ENCODE measurements at places on chromosomes 5 and 9. TPM values are rescaled to one million over a fixed set of nuclear protein-coding genes. Genes with fewer than 3 reads are reported as not detected.

- H3K4me1 ChIP-seq, result no peaks in the 10 kb centered on the region
- H3K36me3 ChIP-seq, result no peaks in the 10 kb centered on the region
- H3K4me3 ChIP-seq, result no peak overlapping the region
- no peak overlapping the region for H3K27ac ChIP-seq
- H3K27me3 ChIP-seq, result no peaks in the 10 kb centered on the region
Observed at GRCh38 chr5:106321242-106321641, 1349.5 kb downstream of the EFNA5 start.

- H3K4me1 ChIP-seq, result no peaks in the 10 kb centered on the region
- H3K27me3 ChIP-seq, result no peaks in the 10 kb centered on the region
- no peak overlapping the region for H3K4me3 ChIP-seq
- no peak overlapping the region for H3K27ac ChIP-seq
- H3K36me3 ChIP-seq, result no peaks in the 10 kb centered on the region
- DNase-seq, result no peak
Observed at GRCh38 chr9:18756712-18757125, 276.3 kb downstream of the SAXO1 start.

DNA sequence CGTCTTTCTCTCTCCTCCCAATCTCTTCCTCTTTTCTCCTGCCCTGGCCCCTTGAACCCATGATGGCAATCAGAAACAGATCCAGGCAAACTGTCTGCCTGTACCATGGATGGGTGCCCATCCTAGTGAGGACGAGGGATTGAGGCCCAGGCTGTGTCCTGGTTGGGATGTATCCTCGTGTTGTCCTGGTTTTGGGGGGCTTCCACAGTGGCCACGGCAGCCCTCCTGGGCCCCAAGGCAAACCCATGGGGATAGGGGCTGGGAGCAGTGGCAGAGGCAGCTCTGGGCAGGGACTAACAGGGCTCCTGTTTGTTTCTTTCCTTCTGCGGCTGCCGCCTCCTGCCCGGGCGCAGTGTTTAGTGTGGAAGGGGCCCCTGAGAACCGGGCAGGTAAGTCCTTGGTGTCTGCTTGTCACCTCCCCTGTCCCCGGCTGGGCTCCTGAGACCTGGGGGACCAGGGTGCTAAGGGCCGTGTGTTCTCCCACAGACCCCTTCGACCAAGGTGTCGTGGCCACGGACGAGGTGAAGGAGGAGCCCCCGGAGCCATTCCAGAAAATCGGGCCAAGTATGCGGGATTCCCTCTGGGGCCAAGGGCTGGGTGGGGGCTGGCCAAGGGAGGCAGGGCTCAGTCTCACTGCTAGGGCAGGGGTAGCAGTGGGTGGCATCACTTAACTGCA is 70.0 kb downstream of the AMBP start:
- DNase-seq, result no peak
- H3K27ac ChIP-seq, result no peak overlapping the region
- H3K27me3 ChIP-seq, result no peaks in the 10 kb centered on the region
- H3K36me3 ChIP-seq, result no peaks in the 10 kb centered on the region

DNA sequence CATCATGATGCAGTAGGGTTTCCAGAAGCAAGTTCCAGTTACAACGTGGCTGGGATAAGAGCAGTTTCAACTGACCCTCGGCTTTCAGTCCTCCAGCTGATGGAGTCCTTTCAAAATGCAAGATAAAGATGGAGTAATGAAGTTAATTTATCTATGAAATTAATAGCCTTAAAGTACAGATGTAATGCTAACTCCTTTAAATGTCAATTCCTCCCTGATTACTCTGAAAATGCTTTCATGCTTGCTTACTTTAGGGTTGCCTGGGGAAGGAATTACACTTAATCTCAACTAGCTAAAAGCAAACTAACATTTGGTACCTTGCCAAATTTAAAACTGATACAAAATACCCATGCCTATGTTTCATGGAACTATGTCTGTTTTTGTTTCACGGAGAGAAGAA is 178.4 kb downstream of the KIAA0825 start:
- no peaks in the 10 kb centered on the region for H3K27me3 ChIP-seq
- H3K36me3 ChIP-seq, result no peaks in the 10 kb centered on the region
- H3K4me3 ChIP-seq, result no peak overlapping the region
- no peaks in the 10 kb centered on the region for H3K4me1 ChIP-seq

DNA sequence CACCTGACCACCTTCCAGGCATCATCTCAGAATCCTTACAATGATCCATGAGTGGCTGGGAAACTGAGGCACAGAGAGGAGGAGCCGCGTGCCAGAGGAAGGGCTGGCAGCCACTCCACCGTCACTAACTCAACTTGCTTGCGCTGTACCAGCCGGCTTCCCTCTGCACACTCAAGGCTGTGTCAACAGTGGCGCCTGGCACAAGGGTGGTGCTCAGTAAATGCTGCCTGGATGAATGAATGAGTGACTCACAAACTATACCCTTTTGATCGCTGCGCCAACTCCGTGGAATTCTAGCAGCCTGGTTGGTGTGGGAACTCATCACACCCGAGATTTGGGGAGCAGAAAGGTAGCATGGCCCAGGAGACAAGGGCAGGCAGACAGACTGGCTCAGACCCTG is 21.9 kb downstream of the PRRX2 start:
- no peak overlapping the region for H3K4me3 ChIP-seq
- DNase-seq, result no peak
- no peaks in the 10 kb centered on the region for H3K36me3 ChIP-seq
- no peak overlapping the region for H3K27ac ChIP-seq
- H3K4me1 ChIP-seq, result no peaks in the 10 kb centered on the region
- H3K27me3 ChIP-seq, result no peaks in the 10 kb centered on the region

DNA sequence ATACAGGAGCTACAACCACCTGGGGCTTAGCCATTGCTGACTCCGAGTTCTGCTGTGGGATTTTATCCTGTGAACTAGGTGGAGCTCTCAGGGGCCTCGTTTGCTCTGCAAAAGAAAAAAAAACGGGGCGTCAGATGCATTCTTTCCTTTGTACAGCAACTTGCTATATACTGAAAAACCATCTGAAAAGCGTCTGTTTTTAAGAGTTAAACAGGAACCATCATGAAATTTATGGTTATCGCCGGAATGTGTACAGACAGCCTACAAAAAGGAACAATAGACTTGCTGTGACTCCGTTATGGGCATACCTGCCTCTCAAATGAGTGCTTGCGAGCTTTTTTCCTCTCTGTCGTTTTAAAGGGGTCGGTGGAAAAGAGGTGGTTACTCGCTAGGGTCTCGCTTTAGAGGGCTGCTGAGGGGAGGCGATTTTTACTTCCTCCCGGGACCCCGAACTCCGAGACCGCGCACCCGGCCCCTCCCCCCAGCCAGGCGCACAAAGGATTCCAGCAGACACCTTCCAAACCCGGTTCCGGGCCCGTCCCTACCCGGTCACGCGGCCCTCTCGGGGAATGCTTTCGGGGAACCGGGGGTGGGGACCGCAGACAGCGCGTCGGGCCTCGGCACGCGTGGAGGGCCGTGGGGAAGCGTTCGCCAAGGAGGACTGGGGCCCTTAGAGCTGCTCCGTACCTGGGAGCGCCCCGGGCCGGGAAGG is 826 bp downstream of the PAIP1 start:
- peak overlapping the region; percentile 78 for H3K4me3 ChIP-seq
- no peaks in the 10 kb centered on the region for H3K36me3 ChIP-seq
- peak overlapping the region; percentile 93 for H3K27ac ChIP-seq
- DNase-seq, result peak; percentile 44
- no peaks in the 10 kb centered on the region for H3K27me3 ChIP-seq

DNA sequence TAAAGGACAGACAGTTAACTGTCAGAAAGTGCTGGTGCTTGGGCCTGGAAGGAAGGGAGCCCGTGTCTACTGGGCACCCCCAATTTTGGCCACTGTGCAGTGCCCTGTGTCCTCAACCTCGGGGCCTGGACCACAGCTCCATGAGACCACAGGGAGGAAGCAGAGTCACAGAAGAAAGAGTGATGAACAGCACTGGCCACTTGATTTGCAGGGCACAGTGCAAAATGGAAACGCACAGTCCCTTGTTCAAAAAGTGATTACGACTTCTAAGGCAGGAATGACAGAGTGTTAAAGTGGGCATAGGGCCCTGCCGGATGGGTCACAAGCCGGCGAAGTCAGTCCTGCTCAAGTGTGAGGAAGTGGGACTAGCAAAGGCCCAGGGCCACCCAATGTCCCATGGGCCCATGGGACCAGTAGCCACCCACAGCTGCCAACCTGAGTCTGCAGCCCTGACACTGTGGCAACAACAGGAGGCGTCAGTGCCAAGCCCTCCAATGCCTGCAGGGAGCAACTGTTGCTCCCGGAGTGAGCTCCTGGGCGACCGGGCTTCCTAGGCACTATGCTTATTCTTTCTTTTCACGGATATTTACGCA is 85.4 kb downstream of the ADAMTS2 start:
- no peaks in the 10 kb centered on the region for H3K36me3 ChIP-seq
- H3K4me3 ChIP-seq, result no peak overlapping the region
- no peak overlapping the region for H3K27ac ChIP-seq

GRCh38 chr5:41788941-41789368 is 81.3 kb downstream of the OXCT1 start:
- no peak overlapping the region for H3K4me3 ChIP-seq
- no peaks in the 10 kb centered on the region for H3K4me1 ChIP-seq
- no peaks in the 10 kb centered on the region for H3K36me3 ChIP-seq
- no peaks in the 10 kb centered on the region for H3K27me3 ChIP-seq
- H3K27ac ChIP-seq, result no peak overlapping the region
- DNase-seq, result no peak

DNA sequence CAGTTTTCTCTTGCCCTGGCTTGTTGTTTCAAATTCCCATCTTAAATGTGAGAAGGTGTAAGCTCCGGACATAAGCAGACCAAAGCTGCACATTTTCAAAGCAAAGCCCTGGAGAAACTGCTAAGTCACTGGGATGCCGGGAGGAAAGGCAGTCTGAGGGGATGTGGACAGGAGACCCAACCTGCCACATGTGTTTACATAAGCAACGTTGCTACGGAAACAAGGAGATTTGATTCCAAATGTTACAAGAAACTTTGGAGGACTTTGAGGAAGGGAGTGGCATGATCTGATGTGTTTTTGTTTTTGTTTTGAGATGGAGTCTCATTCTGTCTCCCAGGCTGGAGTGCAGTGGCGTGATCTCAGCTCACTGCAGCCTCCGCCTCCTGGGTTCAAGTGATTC is 25.7 kb upstream of the INSYN2B start:
- H3K27ac ChIP-seq, result no peak overlapping the region
- H3K36me3 ChIP-seq, result no peaks in the 10 kb centered on the region
- no peak for DNase-seq

DNA sequence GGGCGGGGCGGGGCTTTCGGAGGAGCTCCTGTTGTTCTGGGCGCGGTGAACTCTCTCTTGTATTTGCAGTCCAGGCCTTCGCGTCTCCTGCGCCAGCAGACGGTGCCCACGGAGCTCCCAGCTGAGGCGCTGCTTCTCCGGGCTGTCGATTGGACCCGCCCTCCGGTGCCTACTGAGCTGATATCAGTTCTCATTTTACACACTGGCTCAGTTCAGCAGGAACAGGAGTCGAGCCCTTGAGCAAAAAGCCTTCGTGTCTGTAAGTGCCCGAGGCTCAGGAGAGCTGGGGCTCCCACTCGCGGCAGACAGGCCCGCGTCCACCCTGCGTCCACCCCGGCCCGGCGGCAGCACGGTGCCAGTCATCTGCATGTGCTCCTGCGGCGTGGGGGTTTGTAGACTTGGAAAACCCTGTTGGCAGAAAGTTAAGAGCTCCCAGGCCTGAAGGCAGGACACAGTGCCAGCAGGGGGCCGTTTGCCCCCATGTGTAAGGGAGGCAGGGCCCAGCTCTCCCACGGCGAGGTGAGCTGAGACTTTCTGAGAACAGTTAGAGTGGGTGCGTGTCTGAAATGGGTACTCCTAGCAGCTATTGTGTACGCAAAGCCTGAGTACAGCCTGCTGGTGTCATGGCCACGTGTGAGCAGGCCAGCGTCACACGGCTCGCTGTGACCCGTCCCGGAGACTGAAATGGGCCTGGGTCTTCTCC is 231.5 kb downstream of the FANCC start:
- peaks cover 14% of the 10 kb centered on the region for H3K4me1 ChIP-seq
- peaks cover 31% of the 10 kb centered on the region for H3K36me3 ChIP-seq
- peak; percentile 65 for DNase-seq
- H3K27me3 ChIP-seq, result no peaks in the 10 kb centered on the region
- no peak overlapping the region for H3K4me3 ChIP-seq

GRCh38 chr9:69905851-69906250 is 85.2 kb downstream of the CFAP95 start:
- H3K27ac ChIP-seq, result no peak overlapping the region
- no peak overlapping the region for H3K4me3 ChIP-seq
- peaks cover 3% of the 10 kb centered on the region for H3K27me3 ChIP-seq
- H3K36me3 ChIP-seq, result no peaks in the 10 kb centered on the region
- no peaks in the 10 kb centered on the region for H3K4me1 ChIP-seq

DNA sequence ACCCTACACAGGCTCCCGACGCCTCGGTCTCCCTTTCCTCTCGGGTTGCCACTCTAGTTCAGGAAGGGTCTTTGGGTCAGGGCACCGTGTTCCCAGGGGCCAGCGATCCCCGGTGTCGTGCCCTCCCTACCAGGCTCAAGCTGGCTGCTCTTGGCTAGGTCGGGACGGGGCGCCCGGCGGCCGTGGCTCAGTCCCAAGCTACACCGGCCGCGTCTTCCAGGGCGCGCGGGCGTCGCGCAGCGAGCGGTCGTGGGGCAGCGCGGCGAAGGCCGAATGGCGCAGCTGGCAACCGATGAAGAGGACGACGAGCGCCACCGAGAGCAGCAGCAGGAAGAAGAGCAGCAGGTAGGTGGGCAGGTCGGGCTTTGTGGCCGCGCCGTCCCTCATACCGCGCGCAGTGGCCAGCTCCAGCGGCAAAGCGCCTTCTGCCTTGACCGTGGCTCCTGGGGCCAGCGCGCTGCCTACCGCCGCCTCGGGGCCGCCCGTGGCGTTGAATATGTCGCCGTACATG is 892 bp downstream of the SMIM32 start:
- H3K36me3 ChIP-seq, result no peaks in the 10 kb centered on the region
- no peak for DNase-seq
- no peak overlapping the region for H3K4me3 ChIP-seq
- no peaks in the 10 kb centered on the region for H3K27me3 ChIP-seq
- H3K4me1 ChIP-seq, result no peaks in the 10 kb centered on the region
- H3K27ac ChIP-seq, result no peak overlapping the region

GRCh38 chr5:30331534-30331933 is 862.0 kb upstream of the CDH6 start:
- H3K36me3 ChIP-seq, result no peaks in the 10 kb centered on the region
- DNase-seq, result no peak
- no peaks in the 10 kb centered on the region for H3K4me1 ChIP-seq
- no peaks in the 10 kb centered on the region for H3K27me3 ChIP-seq
- H3K27ac ChIP-seq, result no peak overlapping the region

- no peaks in the 10 kb centered on the region for H3K4me1 ChIP-seq
- H3K27me3 ChIP-seq, result no peaks in the 10 kb centered on the region
- no peak overlapping the region for H3K27ac ChIP-seq
- no peak for DNase-seq
Observed at GRCh38 chr5:65820373-65820772, 98.4 kb downstream of the NLN start.

TSC1 gene
- total RNA-seq, result 20.4 TPM

CKMT2 gene
- total RNA-seq, result 0.82 TPM

PARP8 gene
- total RNA-seq, result 16.3 TPM

SLC25A48 gene
- total RNA-seq, result 0.92 TPM

CBY3 gene
- not detected for total RNA-seq
